Activated T-cell treated with anti-CD3 and anti-CD28 coated beads, Interleukin-2, amount 50 U/mL, for 72 hours (primary cell): ENCODE measurements at places on chromosomes 16 and 17.
A peak's percentile ranks its signal among the peaks of the same experiment; 100 is the strongest.

- no peak for DNase-seq
Measured at GRCh38 chr16:57778658-57779057, 23.6 kb downstream of the KIFC3 start.

DNA sequence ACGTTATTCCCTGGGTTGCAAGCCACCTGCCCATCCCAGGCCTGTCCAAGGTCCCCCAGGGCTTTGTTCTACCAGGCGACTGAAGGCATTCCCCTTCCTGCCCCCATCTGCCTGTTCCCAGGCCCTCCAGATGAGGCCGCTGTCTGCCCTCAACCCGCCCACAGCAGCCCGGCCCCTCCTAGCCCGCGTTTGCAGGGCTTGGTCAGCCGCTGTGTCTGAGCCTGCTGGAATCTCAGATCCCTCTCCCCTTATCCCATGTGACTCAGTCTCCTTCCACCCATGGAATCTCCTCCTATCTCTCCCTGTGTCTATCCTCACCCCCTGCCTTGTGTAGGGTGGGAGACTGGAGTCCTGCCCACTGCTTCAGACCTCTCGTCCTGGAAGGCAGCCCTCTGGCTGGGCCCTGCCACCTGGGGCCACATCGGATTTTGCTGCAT is 186.0 kb upstream of the TNRC6C start:
- DNase-seq = peak; percentile 72

DNA sequence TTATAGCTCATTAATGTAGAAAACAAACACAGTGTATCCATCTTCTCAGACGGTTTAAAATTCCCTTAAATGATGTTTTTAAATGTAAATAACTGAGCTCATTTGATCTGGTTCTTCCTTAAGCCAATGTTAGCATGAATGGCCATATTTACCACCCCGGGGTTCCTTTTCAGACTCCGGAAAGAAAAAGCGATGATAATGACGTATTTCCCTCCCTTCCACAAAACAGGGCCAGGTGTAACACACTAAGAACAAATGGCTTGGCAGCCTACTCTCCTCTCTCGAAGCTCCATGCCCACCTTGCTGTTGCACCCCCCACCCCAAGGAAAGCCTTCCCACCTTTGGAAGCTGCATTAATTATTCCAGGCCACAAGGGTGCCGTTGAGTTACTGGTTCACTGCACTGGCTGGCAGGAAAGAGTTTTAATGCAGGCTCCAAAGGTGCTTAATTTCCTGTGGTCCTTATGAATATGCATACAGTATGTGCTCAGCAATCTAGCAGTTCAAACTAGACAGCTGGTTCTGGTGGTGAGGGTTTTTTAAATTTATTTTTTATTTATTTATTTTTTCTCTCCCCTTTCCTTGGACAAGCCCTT is 378.9 kb downstream of the WWOX start:
- DNase-seq = peak; percentile 2

- no peak for DNase-seq
Measured at GRCh38 chr17:61416211-61416539, 16.5 kb downstream of the TBX2 start.

- DNase-seq = no peak
Measured at GRCh38 chr17:80523956-80524712, 20.5 kb upstream of the RPTOR start.

DNA sequence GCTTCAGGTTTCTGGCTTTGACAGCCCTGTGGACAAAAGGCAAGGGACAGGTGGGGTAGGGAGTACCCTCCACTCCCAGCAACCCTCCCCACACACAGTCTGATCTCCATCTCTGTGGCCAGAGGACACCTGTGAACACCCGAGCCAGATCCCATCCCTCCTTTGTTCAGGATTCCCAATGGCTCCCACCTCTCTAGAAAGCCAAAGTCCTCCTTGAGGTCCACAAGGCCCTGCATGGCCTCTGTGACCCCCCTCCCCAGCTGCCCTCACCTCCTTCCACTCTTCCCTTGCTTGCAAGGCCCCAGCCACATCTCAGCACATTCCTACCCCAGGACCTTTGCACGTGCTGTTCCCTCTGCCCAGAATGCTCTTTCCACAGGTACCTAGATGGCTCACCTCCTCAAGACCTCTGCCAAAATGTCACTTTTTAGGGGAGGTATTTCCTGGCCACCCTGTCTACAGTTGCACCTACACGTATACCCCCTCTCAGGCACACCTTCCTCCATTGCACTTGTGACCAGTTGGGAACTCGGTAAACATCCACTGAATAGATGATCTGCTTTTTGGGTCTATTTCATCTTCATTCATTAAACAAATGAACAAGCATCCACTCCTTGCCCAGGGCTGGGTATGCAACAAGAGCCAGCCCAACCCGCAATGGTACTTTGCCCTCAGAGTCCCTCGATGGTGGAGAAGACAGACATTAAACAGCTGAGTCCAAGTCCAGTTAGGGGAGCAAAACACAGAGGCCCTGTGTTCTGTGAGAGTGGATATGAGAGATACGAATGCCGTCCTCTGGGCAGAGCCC is 107.0 kb downstream of the CRLF3 start:
- no peak for DNase-seq

- DNase-seq = no peak
Measured at GRCh38 chr16:74931445-74931844, 53.5 kb downstream of the WDR59 start.

- no peak for DNase-seq
Measured at GRCh38 chr17:57939797-57940196, 15.4 kb downstream of the CUEDC1 start.

GRCh38 chr17:46124695-46125592 is 68.3 kb downstream of the KANSL1 start:
- DNase-seq = no peak

- no peak for DNase-seq
Measured at GRCh38 chr17:284676-285355, 67.8 kb downstream of the RPH3AL start.

- peak; percentile 90 for DNase-seq
Measured at GRCh38 chr16:525520-526180, 1.9 kb upstream of the CAPN15 start.

DNA sequence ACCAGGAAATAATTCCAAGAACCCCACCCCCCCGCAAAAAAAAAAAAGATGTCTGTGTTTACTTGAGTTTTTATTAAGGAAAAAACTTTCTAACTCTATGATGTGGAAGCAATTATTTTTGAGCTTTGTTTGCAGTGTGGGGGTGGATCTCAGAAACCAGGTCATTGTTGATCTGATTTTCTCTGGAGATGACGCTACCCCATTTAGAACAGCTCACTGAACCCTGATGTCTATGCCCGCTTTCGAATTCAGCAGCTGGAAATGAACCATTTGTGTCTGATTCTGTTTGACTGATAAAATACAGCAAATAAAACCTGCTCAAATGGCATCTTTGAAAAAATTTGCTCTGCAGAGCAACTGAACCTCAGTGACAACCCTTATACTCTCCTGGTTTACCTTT is 368.6 kb downstream of the GRIN2A start:
- no peak for DNase-seq

- no peak for DNase-seq
Measured at GRCh38 chr17:63309021-63309420, 137.1 kb downstream of the CYB561 start.

- DNase-seq = no peak
Measured at GRCh38 chr17:19461116-19461515, 50.1 kb downstream of the RNF112 start.

GRCh38 chr17:43875476-43876147 is 28.6 kb downstream of the CD300LG start:
- no peak for DNase-seq

GRCh38 chr17:16155536-16155935 is 59.8 kb downstream of the NCOR1 start:
- DNase-seq = no peak

GRCh38 chr17:55911186-55911585 is 160.3 kb downstream of the PCTP start:
- no peak for DNase-seq

GRCh38 chr17:76137351-76138233 is 3.5 kb downstream of the FOXJ1 start:
- no peak for DNase-seq

DNA sequence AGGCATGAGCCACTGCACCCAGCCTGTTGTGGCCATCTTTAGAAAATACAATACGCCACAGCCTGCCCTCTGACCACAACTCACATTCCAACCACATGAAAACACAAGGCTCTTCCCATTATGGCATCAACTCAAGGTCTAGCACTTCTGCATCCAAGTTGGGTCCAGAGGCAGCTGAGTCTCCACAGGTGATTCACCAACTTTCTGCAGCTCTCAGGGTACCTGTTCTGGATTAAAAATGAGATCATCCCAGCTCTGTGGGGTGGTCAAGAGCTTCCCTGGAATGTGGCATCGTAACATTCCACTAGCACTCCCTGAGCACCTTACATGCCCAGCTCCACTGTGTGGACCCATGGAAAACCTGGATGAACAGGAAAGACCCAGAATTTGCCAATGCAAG is 9.9 kb upstream of the GUCY2D start:
- DNase-seq = no peak

GRCh38 chr17:10758062-10758461 is 28.2 kb upstream of the TMEM220 start:
- DNase-seq = no peak

DNA sequence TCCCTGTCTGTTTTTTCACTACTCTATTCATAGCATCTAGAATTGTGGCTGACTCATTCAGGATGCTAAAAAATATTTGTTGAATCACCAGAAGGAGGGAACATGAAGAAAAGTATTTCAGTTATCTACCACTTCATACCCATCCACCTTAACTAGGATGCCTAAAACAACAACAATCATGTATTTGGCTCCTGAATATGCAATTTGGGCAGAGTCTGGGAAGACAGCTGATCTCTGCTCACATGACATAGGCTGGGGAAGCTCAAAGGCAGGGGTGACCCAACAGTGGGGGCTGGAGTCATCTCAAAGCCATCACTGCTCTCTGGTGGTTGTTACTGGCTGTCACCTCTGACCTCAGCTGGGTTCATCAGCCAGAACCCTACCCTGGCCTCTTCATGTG is 80.1 kb upstream of the RPL38 start:
- no peak for DNase-seq

DNA sequence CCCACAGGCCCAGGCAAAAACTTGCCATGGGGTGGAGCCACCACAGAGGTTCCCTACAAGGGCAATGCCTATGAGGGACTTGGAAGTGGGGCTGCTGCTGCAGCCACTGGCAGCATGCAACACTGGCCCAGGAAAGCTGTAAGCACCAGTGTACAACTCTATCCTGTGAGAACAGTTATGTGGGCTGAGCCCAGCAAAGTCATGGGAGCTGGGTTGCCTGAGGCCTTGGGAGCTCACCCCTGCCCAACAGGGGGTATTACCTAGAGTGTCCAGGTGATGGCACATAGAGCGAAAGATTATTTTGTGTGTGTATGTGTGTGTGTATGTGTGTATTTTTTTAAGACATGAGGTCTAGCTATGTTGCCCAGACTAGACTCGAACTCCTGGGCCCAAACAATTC is 57.0 kb downstream of the TANC2 start:
- DNase-seq = no peak

DNA sequence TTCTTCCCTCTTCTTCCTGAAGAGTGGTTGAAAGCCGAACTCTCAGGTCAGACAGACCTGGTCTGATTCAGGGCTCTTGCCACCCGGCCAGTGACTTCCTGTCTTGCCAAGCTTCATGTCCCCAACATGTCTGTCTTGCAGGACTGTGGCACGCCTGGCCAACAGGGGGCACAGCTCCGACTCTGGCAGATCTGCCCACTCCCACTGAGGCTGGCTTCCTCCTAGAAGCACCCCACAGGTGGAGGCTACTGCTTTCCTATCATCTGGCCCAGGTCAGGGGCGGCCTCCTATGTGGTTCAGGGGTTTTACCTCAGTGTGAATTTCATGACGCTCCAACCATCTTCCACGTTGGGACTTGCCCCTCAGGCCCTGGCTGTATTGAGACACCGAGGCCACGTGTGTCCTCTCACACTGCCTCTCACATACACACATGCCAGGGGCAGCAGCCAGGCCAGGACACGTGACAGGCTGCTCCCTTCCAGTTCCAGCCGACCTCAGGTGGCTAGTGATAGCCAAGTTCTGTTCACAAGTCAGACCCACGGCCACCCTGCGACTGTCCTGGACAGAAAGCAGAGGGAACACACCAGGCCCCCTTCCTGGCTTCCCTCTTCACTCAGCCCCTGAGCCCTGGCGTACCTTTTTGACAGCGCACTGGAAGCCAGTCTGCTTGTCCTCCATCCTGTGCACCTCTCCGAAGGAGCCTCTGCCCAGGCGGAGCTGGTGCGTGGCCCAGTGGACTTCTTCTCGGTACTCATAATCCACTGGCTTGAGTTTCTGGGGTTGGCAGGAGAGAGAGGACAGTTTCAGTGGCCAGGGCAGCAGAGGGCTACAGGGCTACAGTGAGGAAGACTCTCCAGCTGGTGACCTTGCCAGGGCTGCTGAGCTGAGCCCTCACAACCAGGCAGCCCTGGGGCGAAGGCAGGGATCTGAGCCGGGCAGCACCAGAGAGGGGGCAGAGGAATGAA is 22.6 kb upstream of the SPATA32 start:
- peak; percentile 54 for DNase-seq

DNA sequence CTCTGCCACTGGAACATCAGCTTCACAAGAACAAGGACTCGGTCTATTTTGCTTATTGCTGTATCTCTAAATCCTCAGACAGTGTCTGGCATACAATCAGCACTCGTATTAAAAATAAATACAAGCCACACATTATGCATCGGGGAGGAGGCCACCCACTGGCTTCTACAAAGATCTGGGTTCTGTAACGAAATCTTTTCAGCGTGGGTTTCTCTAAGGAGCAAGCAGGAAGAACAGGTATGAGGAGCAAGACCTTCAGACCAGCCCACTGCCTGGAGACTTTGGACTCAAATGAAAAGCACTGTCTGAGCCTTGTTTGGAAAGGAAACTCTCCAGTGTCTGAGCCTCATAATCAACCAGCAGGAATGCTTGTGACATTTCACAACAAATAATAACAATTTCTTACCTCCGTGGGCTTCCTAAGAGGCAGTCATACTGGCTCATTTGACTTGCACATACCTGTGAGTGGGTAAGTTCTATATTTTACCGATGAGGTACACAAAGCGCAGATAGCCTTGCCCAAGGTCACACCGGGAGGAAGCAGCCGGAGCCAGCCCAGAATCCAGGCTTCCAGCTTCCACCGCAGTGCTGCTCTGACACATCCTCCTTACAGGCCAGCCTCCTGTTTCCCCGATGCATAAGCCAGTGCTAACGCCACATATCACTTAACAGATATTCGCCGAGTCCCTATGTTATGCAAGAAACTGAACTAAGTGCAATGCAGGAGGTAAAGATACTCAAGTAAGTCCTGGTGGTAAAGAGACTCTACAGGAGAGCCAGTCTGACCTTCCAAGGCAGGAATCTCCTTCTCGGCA is 118.6 kb upstream of the TNRC6C start:
- DNase-seq = no peak
